Myocyte (in vitro differentiated cells): ENCODE measurements at places on chromosomes 11 and 22.

DNA sequence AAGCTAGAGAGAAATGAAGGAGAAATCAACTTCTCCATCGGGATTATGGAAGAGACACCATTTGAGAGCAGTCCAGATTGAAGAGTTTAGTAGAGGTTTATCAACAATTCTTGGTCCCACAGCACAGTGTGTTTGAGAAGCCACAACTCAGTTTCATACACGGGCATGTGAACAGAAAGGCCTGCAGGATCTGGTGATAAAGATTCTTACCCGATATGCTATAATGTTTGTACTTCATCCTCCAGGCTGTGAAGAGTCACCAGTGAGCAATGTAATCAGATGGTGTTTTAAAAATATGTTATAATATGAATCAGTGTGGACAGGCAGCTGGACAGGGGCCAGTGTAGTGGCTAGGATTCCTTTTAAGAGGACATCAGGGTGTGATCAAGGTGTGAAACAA is 29.7 kb upstream of the VWA5A start:
- DNase-seq, result no peak

GRCh38 chr11:114262681-114263512 is 33.3 kb upstream of the NNMT start:
- peak; percentile 70 for DNase-seq

- DNase-seq, result peak; percentile 65
These were observed 17.6 kb downstream of the RNF185 start for GRCh38 chr22:31177420-31178162.

DNA sequence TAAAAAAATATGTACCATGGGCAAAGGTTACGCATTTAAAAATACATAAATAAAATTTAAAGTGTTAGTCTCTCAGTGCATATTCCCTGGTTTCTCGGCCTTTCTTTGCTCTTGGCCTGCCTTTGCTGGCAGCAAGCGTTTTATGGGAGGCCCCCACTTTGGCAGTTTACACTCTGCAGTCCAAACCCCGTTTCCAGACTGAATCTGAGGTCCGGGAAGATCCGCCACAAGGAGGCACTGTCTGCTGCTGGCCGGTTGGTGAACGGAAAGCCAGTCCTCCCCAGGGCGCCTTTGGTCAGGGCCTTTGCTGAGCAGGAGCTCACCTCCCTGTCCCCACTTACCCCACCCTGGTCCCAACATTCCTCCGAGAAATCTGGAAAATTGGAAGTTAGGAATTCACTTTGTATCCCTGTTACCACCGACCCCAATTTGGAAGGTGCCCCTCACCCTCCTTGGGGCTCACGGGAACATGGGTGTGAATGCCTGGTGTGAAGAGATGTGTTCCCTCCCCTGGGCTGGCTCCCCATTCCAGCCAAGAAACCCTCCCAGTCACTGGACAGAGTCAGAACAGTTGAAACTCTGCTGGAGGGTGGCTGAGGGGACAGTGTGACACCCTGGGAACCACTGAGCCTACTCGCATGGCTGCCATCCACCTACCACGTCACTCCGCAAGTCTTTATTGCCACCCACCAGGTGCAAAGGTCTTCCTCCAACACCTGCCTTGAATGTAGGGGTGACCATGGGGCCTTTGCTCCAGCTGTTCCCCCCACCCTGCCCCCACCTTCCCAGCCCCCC is 9.4 kb upstream of the SF1 start:
- peak; percentile 56 for DNase-seq

DNA sequence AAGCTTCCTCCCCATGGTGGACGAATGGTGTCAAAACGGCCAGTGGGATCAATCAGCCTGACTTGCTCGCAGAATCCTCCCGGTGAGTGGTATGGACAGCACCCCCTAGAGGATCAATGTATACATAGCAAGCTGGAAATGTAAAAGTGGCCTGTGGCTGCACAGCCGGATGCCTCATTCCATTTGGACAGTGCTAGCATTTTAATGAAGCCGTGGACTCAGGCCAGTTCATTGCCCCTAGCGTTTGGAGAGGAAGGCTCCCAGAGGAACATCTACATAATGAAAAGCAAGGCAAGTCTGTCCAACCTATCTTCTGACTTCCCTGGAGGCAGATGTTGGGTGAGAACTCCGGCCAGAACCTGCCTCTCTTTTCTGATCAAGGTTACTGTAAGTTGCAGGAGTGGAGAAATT is 942.3 kb downstream of the NTM start:
- peak; percentile 43 for DNase-seq

DNA sequence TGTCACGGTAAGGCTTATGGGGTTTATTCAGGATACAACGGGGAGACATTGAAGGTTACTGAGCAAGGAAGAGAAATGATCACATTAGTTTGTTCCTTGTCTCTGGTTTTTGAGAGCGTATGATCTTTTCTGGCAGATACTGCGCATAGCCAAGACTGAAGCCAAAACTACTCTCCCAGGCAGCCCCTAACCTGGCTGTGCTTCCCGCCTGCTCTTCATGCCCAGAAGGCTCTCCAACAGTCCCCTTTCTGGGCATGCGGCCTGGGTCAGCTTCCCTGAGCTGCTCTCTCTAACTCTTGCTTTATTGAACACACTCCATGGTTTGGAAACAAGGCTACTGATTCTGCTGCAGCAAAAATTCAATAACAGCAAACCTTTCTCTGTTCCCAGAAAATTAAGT is 306.6 kb downstream of the BUD13 start:
- no peak for DNase-seq

DNA sequence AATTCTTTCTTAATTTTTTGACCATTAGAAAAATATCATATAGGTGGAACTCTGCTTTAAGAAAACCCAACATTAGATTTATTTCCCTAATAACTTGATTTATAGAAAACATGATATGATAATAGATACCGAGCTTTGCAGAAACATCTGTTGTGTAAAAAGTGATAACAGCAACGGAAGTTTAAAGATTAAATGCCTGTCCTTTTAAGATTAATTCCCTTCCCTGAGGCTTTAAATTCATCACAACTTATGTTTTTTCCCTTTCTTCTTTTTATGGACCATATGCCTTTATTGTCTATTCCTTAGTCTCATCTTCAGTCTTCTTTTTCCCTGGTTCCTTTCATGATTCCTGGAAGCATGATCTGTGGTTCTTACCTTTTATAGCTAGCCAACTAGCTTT is 1.9 kb downstream of the USP47 start:
- DNase-seq, result no peak

GRCh38 chr11:57387289-57388030 is 3.0 kb downstream of the PRG2 start:
- no peak for DNase-seq

DNA sequence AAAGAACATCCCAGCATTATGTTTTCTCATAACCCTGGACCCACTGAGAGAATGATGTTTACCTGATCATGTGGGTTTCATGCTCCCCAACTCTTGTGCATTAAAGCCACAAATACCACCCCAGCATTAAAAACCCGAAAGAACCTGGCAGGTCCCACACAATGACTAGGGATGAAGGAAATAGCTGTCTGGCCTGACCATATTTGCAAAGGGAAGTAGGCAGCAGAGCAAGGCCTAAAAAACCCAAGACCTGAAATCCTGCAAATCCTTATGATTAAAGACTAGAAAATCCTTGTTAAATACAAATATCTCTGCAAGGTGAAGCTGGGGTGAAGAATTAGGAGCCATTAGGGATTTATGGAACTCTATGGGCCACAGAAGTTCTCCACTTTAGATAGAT is 23.7 kb downstream of the PAK1 start:
- DNase-seq, result no peak

GRCh38 chr11:59365232-59366018 is 6.7 kb downstream of the OR5AN1 start:
- DNase-seq, result no peak

DNA sequence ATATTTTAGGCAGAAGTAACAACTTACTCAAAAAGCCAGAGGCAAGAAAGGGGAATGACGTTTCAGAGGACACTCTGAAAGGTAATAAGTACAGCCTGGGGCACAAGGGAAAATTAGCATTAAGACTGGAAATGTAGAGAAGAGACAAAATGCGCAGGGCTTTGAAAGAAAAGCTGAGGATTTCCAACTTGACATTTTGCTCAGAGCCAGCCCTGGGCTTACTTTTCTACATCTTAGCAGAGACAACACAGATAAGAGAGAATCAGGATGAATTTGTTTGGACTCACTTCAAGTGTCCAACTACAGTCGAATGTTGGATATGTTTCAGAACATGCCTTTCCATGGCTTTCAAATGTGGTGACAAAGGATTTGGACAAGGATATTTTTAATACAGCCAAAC is 808.9 kb upstream of the LUZP2 start:
- no peak for DNase-seq

DNA sequence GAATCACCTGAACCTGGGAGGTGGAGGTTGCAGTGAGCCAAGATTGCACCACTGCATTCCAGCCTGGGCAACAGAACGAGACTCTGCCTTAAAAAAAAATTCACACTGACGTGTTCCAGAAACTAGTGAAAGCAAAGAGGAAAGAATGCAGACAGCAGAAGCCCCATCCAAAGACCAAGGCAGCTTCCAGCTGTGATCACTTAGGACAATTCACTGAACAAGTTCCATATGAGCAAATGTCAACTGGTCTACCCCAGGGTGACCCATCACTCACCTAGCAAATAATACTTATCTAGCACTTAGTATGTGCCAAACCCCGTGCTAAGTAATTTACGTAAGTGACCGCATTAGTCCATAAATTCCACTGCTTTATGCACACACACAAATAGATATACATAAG is 138.9 kb downstream of the LARGE1 start:
- no peak for DNase-seq

- DNase-seq, result no peak
These were observed 129.0 kb downstream of the NECTIN1 start for GRCh38 chr11:119599864-119600541.

GRCh38 chr11:106076171-106076918 is 802 bp downstream of the KBTBD3 start:
- DNase-seq, result no peak

- DNase-seq, result no peak
These were observed 50.7 kb upstream of the SPATA19 start for GRCh38 chr11:133896028-133896427.

- DNase-seq, result peak; percentile 69
These were observed 33.8 kb downstream of the ZNF202 start for GRCh38 chr11:123707606-123708205.

DNA sequence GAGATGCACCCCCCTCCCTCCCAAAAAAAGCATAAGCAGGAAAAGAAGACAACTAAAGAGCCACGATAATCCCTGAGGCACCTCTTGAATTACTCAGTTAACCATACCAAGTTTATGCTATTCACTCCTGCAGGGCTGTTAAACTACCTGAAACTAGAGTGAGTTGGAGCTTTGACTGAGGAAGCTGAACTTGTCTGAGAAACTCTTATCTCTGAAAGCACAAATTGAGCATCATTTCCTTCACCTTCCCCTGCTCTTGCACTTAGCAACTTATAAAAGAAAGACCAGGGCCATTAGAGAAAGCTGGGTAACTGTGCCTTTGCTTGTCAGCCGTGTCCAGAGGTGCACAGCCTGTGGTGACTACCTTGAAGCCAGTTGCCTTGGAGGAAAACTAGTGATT is 745.6 kb downstream of the NELL1 start:
- no peak for DNase-seq

DNA sequence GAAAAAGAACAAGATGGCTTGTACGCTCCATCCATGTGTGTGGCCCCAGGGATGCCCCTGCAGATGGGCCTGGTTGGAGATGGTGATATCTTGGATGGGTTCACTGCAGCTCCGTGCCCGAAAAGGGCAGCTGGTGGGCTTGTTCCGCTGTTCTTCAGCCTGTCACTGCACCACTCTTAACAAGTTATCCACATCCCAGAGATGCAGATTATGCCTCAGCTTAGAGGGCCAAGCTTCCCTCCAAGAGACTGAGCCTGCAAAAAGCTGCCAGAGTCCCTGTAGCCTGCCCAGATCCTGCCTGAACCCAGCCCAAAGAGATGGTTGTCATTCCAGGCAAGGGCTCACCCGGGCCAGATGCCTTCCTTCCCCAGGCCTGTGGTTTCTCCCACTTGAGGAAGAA is 308.0 kb downstream of the OPCML start:
- DNase-seq, result no peak

DNA sequence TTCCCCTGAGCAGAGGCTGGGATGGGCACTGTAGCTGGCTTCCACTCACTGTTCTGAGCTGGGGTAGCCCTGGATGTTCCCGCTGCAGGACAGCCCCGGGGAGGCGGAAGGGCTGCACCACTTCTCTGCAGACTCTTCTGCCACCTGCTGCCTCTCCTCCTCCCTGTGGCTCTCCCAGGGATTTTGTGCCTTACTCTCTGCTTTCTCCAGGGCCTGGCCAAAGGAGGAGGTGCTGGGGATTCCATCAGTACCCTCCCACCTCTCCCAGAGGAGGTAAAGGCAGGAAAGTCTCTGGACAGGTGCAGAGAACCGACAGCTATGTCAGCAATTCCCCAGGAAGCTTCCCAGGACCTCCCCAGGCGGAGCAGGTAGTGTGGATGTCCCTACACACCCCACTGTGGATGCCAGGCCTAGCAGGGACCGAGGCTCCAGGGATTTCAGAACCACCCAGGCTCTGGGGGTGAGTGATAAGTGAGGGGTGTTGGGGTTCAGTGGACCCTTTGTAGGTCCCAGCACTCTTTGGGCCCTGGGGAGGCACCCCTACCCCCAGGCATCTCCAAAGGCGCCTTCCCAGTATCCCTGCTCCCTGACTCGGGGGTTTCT is 11.3 kb downstream of the DUSP8 start:
- no peak for DNase-seq

DNA sequence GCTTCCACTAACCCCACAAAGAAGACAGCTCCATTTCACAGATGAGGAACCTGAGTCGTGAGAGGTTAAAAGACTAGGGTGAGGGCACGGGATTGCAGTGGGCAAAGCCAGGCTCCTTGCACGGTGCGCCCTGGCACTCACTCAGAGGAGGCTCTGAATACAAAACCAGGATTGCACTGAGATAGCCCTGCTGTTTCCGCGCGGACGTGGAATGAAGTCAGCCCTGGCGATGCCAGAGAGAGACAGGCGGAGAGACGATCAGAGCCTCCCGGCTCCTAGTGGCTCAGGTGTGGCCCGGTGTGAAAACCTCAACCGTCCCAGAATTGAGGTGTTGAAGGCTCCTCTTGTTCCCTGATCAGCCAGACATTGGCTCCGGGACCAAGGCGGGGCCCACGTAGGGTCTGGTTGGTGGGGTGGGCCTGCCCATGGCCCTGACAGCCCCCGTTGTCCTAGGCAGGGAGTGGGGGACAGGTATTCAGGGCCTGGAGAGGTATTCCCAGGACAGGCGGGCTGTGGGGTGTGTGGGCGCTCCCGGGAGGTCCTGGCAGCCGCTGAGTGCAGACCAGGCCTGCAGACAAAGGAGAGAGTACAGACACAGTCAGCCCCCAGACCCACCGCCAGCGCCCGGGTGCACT is 43.1 kb upstream of the LINC01488 start:
- no peak for DNase-seq

GRCh38 chr22:47213571-47214230 is 451.3 kb downstream of the TBC1D22A start:
- DNase-seq, result peak; percentile 18

- DNase-seq, result no peak
These were observed 28.3 kb upstream of the CCDC134 start for GRCh38 chr22:41772198-41772597.

GRCh38 chr22:40290516-40290915 is 55.8 kb upstream of the ADSL start:
- DNase-seq, result no peak
